Activated naive CD4-positive, alpha-beta T cell treated with anti-CD3 and anti-CD28 coated beads, Interleukin-2, amount 10 ng/mL, durations not matched to agents 7 days and 5 days (primary cell): ENCODE measurements at places on chromosomes 3 and 15.

DNA sequence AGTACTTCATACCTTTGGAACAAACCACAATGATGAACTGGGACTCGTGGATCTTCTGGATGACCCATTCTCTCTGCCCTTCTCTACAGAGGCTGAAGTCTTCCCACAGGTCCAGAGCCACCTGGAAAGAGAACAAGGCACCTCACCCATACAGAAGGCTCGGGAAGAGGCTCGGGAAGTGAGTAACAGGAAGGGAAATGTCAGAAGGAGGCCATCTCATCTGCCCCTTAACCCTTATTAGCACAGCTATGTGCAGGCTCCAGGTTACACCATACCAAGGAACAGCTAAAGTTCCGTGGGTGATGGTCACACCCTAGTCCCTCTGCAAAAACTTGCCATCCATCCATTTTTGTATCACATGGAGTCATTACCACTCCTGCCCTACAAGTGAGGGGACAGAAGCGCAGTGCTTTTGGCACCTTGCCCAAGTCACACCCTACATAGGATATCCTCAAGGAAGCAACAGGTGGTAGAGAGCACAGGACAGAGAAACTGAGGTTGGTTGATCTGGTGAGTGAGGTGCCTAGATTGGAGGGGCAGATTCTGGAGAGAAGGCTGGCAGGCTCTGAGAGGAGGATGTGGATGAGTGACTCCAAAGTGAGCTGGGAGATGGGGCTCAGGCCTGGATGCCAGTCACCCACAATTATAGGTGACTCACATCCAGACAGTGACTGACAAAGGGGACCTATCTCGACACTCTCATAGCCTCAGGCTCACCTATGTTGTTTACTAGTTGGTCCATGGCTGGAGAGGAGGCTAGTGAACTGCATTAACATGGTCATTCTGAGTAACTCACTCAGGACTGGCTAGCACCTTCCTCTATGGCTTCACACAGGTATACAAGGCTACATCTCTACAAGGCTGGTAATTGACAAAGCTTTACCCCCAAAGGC, 38.2 kb downstream of the SPATA12 start:
- DNase-seq, result no peak

GRCh38 chr3:12707449-12707848, 43.5 kb upstream of the RAF1 start:
- DNase-seq, result no peak

- DNase-seq, result no peak
These were observed 129.5 kb upstream of the BHLHE40 start for GRCh38 chr3:4849739-4850138.

DNA sequence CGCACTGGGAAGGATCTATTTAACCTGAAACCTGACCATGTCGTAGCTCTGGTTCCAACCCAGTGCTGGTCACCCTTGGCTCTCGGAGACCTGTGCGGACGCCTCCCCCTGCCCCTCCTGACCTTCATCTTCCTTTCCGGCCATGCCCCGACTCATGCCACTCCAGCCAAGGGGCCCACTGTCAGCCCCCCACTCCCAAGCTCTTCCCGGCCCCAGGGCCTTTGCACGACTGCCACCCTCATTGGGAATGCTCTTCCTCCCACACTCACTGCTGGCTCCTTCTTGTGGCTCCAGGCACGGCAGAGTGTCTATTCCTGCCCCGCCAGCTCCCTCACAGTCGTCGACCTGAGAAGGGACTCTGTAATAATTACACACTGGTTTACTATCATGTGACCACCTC, 9.4 kb upstream of the IQSEC1 start:
- DNase-seq, result no peak

DNA sequence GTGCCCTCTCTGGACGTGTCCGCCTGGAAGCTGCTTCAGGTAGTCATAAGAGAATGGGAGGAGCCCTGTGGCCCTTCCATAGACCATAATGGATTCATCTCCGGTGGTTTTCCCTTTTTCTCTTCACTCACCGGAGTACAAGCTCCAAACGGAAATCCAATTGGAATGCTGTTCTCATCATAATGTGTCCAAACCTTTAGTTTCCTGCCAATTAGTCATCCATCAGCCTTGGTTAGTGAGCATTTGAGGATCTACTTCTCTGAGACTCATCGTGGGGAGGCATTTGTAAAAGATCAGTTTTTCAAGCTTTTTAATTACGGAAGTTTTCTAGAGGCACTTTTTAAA, 34.9 kb downstream of the ABHD2 start:
- no peak for DNase-seq

DNA sequence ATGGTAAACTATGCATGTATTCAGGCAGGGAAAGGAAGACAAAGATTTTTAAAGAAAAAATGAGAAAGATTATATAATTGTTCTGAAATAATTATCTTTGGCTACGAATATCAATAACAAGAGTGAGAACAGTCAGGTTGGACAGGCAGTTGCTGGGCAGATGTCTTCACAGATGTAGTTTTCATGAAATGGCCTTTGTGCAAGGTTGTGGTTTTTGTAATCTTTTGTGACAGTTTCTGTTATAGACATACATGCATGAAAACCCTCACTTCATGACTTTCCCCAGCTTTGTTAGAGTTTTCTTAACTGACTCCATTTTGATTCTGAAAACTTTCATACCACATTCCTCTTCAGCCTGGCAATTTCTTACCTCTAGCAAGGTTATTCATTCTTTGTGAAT, 34.9 kb upstream of the SLC25A36 start:
- DNase-seq, result no peak

GRCh38 chr3:178562947-178563232, 26.7 kb downstream of the KCNMB2 start:
- DNase-seq, result no peak

DNA sequence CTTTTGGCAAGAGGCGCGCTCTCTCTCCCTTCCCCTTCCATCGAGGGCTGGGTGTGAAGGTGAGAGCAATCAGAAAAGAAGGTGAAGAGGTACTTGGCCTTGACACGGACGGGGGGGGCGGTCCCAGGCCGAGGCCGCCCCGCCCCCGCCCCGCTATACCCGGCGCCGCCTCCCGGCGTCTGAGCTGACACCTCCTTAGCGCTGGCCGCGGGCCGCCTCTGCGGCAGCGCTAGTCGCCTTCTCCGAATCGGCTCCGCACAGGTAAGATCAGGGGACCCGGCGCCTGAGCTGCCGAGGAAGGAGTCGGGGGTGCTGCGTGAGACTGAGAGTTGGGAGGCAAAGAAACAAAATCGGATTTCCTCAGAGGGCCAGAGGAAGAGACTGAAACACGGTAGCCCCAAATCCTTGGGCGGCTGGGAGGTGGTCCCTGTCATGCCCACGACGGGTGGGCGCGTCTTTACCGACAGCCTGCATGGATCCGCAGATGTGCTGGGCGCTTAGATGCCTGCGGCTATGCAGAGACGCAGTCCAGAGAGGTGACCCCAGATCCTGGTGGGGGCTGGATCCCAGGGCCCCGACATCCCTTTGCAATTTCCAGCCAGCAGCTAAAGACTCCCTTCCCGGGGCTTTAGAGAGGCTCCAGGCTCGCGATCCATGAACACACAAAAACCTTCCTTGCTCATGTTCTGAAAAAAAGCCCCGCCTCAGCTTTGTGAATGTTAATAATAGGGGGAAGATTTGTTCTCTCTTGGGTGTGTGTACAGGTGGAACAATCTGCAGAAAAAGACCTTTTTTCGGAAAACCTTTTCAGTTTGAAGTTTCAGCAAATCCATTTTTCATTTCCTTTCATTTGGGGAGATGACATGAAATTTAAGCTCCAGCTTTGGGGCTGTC, at the start of gene ENTPD3:
TSS of gene ENTPD3 (plus strand) at position 184 of the 894 bp plus-strand sequence. CDS start 874 bp downstream, outside the sequence.
- DNase-seq, result peak; percentile 51

DNA sequence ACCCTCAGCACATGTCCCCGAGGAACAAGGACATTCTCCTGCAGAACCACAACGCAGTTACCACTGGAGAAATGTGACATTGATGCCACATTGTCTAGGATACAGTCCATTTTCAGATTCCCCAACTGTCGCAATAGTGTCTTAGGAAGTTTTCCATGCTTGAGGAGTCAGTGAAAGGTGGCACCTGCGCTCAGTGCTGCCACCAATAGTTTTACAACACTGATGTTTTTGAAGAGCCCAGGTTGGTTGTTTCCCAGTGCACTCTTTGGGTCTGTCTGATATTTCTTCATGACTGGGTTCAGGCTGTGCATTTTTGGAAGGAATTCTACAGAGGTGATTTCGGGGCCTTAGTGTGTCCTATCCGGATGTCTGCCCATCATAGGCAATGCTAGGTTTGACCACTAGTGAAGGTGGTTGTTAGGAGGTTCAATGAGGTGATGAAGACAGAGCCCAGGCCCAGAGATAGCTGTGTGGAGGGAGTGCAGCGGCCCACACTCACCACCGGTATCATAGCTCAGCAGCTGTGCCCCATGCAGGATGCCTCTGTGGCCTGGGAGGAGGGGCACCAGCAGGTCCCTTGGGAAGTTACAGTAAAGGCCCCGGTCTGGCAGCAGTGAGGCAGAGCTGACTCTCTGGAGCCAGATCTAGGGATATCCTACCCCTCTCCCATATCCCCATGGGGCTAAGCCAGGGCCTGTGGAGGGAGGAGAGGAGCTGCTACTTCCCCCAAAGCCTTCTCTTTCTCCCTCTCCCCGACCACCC, 96.6 kb downstream of the DNAJB8 start:
- DNase-seq, result no peak

DNA sequence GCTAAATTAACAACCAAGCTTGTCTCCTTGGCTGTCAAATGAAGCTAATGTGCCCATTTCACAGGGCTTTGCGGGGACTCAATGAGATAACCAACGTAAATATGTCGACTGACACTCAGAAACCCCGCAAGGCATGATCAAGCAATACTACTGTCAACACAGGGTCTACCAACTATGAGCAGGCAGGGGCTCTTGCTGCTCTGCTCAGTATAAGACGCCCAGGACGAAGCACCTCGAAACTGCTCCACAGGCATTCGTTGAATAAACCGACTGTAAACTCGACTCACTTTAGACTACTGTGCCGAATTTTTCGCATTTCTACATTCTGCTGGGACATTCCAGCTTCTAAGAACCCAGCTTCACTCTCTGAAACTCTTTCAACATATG, 55.0 kb downstream of the FEZF2 start:
- DNase-seq, result no peak

- DNase-seq, result no peak
These were observed 1.0 kb downstream of the OGG1 start for GRCh38 chr3:9750556-9751411.

- DNase-seq, result no peak
These were observed 65.8 kb downstream of the IQSEC1 start for GRCh38 chr3:13007251-13007941.

- no peak for DNase-seq
These were observed 27.3 kb upstream of the CCDC50 start for GRCh38 chr3:191301782-191302411.

DNA sequence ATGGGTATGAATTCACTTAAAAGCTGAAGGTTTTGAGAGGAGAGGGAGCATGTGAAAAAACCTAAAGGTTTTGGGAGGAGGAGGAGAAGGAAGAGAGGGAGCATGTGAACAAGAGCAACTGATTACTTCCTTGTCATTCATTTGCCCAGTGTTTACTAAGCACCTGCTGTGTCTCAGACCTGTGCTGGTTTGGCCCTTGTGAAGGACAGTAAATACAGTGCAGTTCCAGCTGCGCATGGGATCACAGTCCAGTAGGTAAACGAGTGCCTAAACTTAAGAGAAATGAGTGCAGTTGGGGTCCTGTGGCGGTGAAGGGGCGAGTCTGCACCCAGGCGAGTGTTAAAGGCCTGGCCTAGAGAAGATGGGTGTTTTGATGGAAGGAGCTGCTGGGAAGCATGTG, 38.6 kb downstream of the IGF1R start:
- DNase-seq, result no peak

GRCh38 chr15:89632563-89633430, 22.5 kb downstream of the KIF7 start:
- DNase-seq, result no peak

- no peak for DNase-seq
These were observed 287.8 kb upstream of the WNT5A start for GRCh38 chr3:55774856-55775255.

GRCh38 chr3:169060037-169060436, 603.5 kb downstream of the MECOM start:
- no peak for DNase-seq

DNA sequence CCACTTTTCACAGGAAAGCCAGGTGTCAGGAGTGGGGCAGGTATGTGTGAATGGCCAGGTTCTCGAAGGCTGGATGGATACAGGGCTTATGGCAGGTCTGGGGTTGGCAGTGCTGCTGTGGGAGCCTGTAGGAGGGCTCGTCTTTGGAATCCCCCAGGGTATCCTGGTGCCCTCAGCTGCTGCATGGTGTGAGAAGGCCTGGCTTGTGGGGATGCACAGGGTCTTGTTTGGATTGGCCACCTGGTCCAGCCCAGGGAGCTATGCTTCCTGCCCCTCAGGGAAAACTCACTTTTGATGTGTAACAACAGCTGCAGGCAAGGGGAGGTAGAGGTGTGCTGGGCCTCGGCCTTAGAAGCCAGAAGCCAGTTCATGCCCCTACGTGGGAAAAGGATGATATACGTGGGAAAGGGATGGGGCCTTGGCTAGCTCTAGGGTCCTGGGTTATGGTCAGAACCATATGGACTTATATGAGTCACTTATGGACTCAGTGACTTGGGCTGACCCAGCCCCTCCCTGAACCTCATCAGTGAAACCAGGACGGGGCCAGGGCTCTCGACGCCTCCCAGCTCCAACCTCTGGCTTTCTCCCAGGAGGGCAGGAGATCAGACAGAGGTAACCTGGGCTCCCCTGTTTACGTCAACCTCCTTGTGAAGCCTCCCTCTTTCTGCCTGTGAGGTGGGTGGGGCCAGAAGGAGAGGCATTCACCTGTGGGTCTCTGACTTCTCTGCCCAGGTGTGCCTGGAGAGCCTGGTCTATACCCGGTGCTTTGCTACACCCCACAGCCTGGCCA, 37.8 kb upstream of the CSPG4 start:
- no peak for DNase-seq

GRCh38 chr3:48598323-48599076, 3.4 kb upstream of the COL7A1 start:
- no peak for DNase-seq

GRCh38 chr15:26083896-26084295, 220.8 kb upstream of the ATP10A start:
- no peak for DNase-seq

GRCh38 chr15:76577879-76578512, 241.4 kb downstream of the ISL2 start:
- no peak for DNase-seq

- DNase-seq, result no peak
These were observed 72.4 kb downstream of the CHDH start for GRCh38 chr3:53773611-53774368.

GRCh38 chr3:37400945-37401344, 226.6 kb upstream of the LRRFIP2 start:
- DNase-seq, result no peak

DNA sequence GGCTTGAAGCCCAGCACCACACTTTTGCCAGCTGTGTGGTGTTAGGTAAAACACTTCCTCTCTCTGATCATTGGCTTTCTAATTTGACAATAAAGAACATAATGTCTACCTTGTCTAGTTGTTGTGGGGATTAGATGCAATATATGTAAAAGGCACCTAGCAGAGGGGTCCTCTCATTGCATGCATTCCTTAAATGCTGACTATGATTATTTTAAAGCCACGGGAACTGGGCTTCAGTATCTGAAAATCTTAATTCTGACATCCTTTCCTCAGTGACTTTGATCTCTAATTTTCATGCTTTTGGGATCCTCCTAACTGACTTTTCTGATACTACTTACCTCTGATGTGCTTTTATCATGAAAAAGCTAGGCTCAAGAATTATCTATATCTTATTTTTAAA, 596.3 kb downstream of the TAFA4 start:
- DNase-seq, result no peak

GRCh38 chr3:9685216-9686049, 18.2 kb upstream of the CPNE9 start:
- DNase-seq, result no peak

- DNase-seq, result no peak
These were observed 964.7 kb downstream of the TUSC7 start for GRCh38 chr3:117674321-117674720.

- DNase-seq, result no peak
These were observed 77.7 kb upstream of the ROBO1 start for GRCh38 chr3:79845546-79845945.
